Cardiac fibroblast (primary cell): ENCODE measurements at places on chromosomes 2 and 18.

DNA sequence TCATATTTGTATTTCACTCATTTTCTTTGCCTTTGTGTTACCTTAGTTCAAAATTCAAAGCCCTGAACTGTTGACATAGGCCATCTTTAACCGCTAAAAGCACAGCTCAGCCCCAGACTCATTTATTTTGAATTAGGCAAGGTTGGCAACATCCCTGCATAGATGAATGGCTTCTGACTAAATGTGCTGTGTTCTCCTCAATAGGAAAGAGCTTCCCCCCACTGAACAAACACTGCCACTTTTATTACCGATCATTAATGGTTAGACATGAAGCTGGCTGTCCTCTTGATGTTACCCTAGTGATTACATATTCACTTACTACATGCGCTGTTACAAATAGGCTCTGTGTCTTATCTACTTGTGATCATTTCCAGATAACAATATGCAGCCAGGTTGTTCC, 170.7 kb downstream of the ADCYAP1 start:
- no peak for DNase-seq

DNA sequence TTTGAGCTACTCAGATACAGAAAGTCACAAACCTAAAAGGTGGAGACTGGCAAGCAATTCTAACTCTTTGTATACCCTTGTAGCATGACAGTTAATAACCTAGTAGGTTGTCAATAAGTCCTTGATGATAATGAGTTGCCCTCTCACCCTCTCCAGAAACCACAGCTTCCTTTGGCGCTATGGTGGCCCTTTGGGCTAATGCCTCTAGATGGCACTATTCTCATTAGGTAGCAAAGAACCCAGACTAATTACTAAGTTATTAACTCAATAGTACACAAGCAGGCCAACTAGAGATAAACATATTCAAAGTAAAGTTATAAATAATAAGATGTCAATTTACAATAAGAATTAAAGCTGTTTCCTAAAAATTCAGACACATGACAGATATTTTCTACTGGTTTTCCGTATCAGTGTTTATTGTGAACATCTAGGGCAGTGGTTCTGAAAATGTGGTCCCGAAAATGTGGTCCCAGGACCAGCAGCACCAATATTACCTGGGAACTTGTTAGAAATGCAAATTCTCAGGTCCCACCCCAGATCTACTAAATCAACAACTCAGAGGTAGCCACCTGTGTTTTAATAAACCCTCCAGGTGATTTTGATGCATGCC, 41.1 kb downstream of the LDAH start:
- DNase-seq = peak; percentile 34

DNA sequence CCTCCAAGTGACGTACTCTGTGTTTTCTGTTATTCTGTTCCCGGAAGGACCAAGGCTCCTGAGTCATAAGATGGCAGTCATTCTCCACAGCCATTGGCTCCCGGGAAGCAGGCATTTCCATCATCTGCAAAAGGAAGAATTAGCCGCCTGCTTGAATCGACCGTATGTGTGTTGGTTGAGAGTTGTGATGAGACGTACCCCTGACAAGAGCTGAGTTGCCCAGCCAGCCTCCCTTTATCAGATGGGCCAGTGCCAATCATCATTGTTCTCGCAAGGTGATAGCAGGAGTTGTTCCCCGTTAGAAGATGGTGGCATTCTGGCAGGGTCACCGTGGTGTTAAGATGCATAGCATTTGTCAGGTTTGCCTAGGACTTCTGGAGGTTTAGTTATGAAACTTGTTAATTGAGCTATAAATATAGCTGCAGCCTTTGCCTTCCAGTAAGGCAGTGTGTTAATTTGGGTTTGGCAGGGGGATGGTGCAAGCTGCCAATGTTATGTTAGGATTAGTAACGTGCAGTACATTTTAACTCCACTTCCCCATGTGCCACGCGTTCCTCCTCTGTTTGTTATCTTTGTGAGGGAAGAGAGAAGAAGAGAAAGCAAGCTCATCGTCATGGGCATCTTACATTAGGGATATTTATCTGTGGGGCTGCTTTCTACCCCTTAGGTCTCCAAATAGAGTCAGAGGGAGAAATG, 652.7 kb upstream of the FANCL start:
- no peak for DNase-seq

DNA sequence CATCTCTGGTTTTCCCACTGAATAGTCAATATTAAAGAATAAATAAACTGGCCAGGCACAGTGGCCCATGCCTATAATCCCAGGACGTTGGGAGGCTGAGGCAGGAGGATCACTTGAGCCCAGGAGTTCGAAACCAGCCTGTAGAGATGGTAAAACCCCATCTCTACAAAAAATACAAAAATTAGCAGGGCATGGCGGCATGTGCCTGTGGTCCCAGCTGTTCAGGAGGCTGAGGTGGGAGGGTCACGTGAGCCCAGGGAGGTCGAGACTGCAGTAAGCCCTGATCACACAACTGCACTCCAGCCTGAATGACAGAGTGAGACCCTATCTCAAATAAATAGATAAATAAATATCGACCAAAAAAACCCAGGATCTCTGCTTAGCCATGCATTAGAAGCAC, 50.2 kb upstream of the BIN1 start:
- no peak for DNase-seq

DNA sequence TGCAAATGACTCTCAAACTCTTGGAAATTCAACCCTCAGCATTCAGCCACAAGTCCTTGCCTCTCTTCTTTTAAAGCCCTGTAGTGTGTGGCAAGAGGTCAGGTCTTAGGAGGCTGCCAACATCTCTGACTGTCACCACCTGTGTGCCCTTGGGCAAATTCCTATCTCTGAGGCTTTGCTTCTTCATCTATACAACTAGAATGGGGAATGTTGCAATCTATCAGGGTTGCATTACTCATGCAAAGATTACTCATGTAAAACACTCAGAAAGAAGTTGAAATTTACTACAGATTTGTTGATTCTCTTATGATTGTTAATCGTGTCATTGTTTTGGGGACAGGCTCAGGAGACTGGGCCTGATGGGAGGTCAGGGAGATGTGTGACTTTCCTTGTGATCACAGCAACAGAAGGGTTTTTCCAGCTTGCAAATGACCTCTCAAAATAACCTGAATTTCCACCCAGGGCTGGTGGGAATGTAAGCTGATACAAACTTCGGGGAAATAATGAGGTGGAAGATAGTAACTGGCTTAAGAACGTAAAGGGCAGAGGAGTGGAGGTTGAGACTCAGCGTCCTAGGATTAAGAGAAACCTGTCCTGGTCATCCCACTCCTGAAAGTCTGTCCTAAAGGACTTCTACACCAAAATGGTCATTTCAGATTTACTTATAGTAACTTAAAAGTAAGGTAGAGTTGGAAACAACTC, 32.1 kb upstream of the SIGLEC15 start:
- peak; percentile 89 for DNase-seq

DNA sequence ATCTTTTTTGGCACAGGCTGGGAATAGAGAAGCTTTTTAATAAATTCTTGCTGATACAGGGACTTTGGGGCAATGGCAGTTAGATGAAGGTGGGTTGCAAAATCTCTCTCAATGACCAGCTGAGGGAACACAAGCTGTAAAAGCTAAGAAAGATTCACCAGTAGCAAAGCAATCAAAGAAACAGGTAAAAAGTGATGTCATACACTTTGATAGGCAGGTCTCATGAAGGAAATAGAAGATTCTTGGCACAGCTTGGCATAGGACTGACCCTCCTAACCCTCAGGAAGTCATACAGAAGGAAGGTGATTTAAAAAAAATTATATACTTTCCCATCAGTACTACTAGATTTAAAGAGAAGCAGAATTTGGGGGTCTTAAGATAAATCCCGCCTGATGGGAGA, 263.6 kb downstream of the LPIN1 start:
- no peak for DNase-seq

DNA sequence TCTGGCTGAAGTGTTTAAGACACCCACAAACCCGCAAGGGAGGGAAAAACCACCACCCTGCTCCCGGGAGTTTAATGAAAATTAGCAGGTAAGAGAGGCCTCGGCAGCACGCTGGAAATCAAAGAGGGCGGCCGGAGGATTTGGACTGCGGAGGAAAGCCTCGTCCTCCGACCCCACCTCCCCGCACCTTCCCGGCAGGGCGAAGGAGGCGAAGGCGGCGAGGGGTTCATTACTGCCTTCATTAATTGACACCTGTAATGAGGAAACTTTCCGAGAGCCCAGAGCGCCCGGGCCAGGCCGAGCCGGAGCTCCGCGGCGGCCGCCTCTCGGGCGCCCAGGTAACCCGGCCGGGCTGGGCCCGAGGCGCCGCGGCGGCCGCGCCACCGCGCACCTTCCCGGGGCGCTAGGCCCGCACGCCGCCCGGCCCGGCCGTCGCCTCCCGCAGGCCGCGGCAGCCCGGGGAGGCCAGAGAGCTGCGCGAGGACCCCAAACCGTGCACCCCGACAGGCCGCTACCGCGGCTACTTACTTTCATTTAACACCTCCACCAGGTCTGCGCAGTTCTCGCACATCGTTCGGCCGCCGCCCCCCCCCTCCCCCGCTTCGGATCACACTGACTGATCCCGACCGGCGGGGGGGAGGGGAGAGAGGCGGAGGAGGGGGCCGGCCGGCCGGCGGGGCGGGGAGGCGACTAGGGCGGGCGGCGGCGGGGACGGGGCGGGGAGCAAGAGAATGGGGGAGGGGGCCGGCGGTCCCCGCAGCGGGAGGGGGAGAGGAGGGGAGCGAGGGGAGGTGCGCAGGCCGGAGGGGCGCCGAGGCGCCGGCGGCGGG, 550 bp downstream of the USP34 start:
- no peak for DNase-seq

- no peak for DNase-seq
Observed at GRCh38 chr2:227528803-227529202, 56.8 kb downstream of the AGFG1 start.

DNA sequence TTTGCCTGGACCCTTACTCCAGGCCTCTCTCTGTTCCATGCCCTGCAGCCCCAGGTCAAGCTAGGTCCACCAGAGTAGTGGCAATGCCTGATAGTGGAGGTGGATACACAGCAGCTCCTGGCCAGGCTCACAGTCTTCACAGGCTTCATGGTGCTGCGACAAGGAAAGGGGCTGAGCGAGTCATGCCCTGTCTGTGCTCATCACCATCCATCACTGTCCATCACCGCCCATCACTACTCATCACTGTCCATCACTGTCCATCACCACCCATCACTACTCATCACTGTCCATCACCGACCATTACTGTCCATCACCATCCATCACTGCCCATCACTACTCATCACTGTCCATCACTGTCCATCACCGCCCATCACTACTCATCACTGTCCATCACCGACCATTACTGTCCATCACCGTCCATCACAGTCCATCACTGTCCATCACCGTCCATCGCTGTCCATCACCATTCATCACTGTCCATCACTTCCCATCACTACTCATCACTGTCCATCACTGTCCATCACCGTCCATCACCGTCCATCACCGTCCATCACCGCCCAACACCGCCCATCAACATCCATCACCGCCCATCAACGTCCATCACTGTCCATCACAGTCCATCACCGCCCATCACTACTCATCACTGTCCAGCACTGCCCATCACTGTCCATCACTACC, 57.1 kb upstream of the OTOS start:
- DNase-seq = no peak

- DNase-seq = no peak
Observed at GRCh38 chr18:26473672-26474071, 74.7 kb downstream of the KCTD1 start.

DNA sequence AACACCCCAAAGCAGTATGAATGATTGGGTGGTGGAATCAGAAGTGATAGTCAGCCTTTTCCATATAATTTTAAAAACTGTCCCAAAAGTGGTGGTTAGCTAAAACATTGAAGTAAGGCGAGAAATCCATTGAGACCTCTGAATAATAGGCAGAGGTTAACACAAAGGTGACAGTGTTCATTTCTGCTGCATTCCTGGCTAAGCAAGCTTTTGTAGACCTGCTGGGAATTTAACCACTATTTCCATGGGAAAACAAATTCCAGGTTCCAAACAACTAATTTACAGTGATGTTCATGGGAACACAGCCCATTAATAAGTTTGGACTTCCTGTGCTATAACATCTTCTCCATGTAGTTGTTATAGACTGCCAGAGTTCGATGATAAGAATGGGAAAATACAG, 6.3 kb upstream of the INO80D start:
- DNase-seq = no peak

DNA sequence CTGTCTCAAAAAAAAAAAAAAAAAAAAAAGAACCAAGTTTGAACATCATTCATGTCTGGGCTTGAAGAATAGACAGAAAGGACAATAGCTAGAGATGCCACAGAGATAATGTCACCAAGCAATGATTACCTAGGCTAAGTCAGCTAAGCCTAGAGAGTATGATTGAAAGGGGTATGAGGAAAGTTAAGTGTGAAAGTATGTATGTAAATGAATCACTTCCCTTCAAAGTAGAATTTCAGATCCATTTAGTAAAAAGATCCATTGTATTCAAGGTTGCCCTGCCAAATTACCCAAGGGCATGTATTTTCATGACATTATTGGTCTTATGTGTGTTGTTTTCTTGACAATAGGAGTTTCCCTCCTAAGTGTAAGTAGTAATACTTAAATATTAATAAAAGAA, 34.1 kb upstream of the SLC39A10 start:
- peak; percentile 38 for DNase-seq

GRCh38 chr18:8609659-8610458, 622 bp downstream of the RAB12 start:
- no peak for DNase-seq

DNA sequence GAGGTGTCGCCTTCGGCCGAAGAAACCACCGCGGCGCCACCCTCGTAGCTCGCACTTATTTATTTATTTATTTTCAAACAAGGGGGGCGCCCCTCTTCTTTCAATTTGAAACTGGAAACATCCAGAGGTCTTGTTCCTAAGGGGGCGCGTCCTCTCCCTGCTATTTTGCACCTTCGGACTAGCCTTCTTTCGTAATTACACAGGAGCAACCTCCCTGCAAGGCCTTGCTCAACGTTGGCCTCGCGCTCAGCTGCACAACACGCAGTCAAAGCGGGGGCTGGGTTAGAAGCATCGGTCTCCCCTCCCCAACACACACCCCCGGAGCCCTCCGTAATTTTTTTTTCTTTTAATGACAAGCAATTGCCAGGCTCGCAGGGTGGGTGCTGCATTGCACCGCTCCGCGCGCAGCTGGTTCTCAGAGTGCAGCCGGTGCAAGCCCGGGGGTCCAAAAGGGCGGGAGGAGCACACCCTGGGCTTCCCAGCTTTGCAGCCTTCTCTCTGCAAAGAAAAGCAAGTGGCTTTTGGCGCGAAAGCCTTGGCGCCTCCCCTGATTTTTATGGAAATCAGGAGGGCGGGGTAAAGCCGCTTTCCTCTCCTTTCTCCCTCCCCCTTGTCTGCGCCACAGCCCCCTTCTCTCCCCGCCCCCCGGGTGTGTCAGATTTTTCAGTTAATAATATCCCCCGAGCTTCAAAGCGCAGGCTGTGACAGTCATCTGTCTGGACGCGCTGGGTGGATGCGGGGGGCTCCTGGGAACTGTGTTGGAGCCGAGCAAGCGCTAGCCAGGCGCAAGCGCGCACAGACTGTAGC, at the start of gene MYCN:
Gene MYCN, plus strand, starts transcription at position 697 of the 807 bp plus-strand sequence. CDS start 1,515 bp downstream, outside the sequence.
- peak; percentile 54 for DNase-seq
